ENCODE measurements at places on chromosomes 16 and 17.

DNA sequence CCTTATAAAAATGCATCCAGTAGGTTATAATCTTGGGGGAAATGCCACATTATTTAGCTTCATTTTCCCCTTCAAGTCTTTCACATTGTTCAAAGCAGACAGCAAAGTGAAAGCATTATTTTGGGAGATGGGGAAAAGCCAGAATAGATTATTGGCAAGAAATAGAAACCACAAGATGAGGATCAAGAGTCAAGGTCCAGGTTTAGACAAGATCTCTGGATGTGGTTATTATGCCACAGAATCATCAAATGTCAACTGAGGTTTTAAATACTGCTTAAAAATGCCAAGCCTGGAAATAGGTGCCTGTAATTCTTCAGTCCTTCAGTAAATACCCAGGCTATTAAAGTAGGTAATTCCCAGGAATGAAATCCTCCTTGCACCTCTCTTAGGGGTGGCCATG is 65.1 kb upstream of the ALOX12 start:
- DNase-seq: no peak

GRCh38 chr16:14179116-14179515 is 108.0 kb downstream of the MRTFB start:
- no peak for DNase-seq

DNA sequence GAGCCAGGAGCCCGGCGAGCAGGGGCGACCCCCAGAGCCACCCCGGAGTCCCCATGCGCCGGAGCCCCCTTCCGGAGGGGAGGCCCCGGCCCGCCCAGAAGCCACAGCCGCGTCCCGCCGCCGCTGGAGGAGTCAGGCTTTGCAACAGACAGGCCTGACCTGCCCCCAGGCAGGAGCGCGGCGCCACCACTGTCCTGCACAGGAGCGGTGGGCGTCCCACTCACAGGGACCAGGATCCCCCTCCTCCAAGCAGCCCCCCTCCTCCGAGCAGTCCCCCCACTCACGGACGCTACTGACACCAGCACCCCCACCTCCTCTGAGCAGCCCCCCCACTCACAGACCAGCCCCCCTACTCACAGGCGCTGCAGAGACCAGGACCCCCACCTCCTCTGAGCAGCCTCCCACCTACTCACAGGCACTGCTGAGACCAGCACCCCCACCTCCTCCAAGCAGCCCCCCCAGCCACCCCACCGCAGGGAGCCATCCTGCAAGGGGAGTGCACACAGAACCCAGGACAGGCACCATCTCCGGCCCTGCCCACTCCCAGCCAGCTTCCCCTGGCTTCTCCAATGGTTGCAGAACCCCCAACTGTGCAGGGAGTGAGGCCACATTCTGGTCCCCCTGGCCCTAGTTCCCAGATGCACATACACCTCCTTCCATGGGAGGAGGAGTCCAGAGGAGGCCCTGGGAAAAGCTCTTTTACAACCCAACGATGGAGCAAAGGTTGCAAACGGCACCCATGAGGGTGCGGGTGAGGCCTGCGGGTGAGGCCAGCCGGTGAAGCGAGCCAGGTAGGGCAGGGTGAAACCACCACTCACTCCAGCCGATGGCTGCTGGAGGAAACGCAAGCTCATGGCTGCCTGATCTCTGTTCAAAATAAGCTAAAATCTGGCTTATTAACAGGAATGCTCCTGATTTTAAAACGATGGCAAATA is 69.9 kb downstream of the ABR start:
- DNase-seq: no peak

DNA sequence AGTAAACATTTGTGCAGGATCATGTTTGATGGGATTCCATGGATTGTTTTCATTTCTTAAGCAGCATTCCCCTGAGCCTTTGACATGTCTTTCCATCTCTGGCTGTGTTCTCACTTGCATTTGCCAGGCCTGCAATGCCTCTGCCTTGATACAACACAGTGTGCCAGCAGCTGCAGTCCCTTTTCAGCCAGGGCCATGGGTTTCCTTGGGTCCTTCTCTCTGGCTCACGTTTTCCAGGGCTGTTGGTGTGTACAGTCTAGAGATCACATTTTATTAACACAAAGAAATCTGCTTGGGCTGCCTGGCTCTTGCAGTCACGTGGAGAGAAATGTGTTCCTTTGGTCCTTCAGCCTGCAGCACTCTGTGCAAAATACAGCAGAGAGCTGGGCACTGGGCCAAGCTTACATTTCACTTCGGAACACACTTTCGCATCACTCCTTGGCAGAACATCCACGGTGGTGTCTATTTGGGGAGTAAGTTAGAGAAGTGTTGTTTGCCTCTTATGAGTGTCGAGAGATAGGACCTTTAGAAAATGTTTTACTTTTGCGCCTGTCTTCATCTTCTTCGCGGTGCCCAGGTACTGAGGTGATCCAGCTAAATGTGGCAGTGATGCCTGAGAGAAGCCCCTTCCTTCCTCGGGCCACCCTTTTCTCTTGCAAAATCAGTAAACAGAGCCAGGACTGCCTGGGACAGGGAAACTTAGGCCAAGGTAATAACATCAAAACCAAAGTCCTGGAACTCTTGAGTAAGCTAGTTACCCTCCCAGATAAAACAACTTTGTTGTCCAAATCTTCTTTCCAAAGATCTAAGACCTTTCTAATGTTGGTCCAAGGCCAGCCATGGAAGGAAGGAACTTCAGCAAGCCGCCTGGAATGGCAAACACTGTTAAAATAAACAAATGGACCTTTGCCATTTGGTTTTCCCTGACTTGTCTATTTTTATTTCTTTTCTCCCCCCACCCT is 20.9 kb downstream of the HLF start:
- DNase-seq: no peak

DNA sequence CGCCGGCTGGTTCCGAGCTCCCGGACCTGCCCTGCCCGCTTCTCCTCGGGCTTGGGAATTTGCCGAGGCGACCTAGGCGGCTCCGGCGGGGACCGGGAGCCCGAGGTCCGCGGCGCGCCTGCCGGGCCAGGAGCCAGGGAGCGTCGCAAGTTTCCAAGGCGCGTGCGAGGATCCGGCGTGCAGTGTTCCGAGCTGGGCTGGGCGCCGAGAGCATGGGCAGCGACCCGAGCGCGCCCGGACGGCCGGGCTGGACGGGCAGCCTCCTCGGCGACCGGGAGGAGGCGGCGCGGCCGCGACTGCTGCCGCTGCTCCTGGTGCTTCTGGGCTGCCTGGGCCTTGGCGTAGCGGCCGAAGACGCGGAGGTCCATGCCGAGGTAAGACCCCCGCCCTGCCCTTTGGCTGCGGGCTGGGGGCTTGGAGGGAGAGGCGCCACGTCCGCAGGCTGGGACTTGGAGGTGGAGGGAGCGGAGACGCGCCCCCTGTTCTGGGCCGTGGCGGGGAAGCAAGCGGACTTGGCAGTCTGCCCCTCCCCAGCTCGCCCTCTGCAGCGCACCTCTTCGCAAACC is 668 bp downstream of the MMP15 start:
- no peak for DNase-seq
